Prostate gland (tissue), 2 donors: ENCODE measurements at places on chromosomes 6 and 20.
A peak's percentile ranks its signal among the peaks of the same experiment; 100 is the strongest.

DNA sequence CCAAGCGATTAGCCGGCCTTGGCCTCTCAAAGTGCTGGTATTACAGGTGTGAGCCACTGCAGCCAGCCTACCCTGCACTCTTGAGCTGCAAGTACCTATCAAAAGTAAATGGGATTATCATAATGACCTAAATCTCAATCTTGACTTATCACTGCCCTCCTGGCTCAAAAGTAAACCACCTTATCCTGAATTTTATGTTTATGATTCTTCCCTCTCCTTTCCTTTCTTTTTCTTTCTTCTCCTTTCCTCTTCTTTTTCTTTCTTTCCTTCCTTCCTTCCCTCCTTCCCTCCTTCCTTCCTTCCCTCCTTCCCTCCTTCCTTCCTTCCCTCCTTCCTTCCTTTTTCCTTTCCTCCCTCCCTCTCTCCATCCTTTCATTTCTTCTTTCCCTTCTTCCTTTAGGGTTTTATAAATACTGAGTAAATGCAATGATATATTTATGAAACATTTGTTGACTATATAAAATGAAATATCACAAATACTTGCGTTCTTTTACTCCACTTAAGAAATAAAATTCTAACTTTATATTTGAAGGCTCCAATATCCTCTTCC, 21.0 kb downstream of the SPATS1 start:
- no peak for DNase-seq

DNA sequence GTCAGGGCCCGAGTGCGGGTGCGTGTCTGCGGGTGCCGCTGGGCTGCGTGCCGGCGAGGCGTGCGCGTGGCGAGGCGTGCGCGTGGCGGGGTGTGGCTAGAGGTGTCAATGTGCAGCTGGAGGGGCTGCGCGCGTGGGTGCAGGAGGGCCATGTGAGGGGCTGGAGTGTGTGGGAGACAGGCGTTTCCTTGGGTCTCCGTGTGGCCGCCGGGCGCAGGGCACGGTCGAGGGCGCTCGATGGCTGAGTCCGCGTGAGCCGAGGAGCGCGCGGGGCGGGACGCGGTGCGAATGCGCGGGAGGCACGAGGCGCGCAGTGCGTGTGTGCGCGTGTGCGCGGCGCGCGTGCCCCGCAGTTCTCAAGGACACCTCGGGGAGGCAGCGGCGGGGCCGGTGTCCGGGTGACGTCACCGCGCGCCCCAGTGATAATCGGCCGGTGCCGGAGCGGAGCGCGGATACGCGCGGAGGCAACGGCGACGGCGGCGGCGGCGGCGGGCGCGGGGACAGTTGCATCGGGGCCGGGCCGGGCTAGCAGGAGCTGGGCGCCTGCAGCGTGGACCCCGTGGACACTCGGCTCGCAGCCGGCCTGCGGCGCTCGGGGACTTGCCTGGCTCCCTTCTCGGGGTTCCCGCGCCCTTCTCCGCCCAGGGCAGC, 38.7 kb downstream of the YTHDF1 start:
- no peak for DNase-seq

DNA sequence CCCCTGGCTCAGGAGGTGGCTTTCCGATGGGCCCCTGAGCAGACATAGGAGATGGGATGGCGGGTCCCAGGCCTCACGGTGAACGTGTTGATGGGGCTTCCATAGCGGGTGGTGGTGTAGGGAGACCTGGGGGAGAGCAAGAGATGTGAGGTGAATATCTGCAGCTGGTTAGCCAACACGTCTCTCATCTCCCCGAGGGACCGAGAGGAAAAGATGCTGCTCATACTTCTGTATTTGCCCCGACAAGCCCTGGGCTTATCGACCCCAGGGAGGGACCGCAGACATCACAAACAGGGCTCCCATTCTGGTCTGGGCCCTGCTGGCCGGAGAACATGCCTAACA, 38.7 kb downstream of the C6orf132 start:
- no peak for DNase-seq

DNA sequence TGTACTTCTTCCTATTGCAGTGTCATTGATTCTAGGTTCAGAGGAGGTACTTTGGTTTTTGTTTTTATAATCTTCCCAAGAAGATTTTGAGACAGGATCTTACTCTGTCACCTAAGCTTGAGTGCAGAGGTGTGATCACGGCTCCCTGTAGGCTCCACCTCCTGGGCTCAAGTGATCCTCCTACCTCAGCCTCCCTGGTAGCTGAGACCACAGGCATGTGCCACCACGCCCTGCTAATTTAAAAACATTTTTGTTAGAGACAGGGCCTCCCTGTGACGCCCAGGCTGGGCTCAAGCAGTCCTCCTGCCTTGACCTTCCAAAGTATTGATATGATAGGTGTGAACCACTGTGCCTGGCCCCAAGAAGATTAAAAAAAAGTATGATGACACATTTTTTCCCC, 3.4 kb upstream of the SLC17A5 start:
- DNase-seq, result no peak

GRCh38 chr6:137283940-137284810, 65.0 kb upstream of the IFNGR1 start:
- no peak for DNase-seq

- no peak for DNase-seq
These were observed 1.5 kb downstream of the FAM162B start for GRCh38 chr6:116763906-116764628.

GRCh38 chr6:133818320-133818719, 70.6 kb upstream of the TCF21 start:
- DNase-seq, result no peak

- peak; percentile 39 for DNase-seq
These were observed 12.8 kb upstream of the MDFI start for GRCh38 chr6:41625442-41625841.

DNA sequence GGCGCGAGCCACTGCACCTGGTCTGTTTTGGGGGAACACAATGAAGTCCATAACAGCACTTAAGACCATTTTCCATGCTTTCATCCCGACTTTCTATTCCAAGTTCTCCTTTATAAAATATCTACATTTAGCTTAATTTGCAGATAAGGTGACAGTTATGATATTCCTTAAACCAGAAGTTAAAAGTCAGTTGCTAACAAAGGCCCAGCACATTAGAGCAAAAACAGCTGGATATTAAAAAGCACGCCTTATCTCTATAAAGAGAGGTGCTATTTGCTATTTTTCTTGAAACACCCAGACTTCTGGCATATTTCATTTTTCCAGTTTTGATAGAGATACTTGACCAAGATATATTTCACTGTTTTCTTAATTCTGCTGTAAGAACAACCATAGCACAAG, 15.8 kb downstream of the OR2B2 start:
- no peak for DNase-seq

DNA sequence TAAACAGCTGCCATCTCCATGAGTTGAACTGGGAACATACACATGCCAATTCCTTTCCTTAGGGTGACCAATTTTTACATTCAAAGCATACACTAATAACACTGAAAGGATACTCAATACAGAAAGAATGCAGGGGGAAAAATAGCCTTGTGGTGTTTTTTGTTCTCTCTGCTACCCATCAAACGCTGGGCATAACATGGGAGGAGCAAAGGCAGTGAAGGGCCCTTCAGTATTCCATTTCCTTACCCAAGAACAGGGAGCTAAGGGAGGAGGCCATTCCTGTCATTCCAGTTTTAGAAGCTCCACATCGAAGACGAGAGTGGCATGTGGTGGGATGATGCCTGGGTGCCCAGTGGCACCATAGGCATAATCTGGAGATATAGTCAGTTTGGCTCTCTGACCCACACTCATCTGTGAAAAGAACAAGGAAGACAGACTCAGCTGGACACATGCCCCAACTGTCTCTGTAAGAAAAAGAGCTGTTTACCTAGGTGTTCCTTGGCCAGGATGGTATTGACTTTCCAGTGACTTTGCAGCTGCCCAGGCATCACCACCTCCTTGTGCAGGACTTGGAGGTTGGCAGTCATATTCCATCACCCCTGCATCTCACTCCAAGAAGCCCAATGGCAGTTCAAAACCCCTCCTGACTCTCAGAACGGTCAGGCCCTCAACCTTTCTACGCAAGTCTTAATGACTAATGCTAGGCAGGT, 20.9 kb downstream of the FKBP1A start:
- peak; percentile 70 for DNase-seq

DNA sequence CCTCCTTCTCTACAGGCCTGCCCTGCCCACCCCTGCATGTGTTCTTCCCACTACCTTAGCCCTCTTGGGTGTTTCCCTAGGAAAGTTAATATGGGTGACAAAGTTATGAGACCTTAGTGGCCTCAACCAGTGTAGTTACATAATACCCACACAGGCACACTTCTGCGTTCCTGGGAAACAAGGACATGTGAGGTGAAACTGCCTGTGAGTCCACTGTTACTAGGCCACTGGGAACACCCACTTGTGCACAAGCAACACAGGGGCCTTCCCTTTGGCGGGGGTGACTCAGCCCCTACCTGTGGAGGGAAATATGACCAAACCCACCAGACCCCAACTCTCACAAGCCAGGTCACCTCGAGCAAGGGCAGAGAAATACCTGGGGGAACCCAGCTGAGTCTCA, 12.8 kb downstream of the PI16 start:
- DNase-seq, result no peak

- no peak for DNase-seq
These were observed 40.9 kb downstream of the TRERF1 start for GRCh38 chr6:42410861-42411260.

GRCh38 chr6:11346516-11346915, 114.0 kb upstream of the NEDD9 start:
- no peak for DNase-seq

GRCh38 chr20:49338061-49338460, 60.2 kb upstream of the ZNFX1 start:
- no peak for DNase-seq

GRCh38 chr20:1173698-1174097, 11.1 kb downstream of the TMEM74B start:
- DNase-seq, result no peak

DNA sequence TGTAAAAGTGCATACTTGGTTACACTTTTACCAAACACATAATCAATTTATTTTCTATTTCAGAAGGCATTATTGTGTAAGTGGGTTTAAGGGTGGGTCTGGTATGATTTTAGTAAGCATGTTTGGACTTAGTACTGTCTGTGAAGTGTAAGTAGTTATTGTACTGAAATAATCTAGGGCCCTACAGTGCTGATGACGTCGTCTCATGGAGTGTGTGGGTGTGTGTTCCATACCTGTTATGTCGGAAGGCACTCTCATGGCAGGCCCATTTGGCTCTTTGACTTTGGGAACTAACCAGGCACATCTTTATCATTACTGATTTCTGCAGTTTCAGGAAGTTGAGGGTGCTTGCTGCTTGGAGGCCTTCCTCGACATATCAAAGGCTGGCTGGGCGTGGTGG, 155.1 kb downstream of the SASH1 start:
- no peak for DNase-seq

DNA sequence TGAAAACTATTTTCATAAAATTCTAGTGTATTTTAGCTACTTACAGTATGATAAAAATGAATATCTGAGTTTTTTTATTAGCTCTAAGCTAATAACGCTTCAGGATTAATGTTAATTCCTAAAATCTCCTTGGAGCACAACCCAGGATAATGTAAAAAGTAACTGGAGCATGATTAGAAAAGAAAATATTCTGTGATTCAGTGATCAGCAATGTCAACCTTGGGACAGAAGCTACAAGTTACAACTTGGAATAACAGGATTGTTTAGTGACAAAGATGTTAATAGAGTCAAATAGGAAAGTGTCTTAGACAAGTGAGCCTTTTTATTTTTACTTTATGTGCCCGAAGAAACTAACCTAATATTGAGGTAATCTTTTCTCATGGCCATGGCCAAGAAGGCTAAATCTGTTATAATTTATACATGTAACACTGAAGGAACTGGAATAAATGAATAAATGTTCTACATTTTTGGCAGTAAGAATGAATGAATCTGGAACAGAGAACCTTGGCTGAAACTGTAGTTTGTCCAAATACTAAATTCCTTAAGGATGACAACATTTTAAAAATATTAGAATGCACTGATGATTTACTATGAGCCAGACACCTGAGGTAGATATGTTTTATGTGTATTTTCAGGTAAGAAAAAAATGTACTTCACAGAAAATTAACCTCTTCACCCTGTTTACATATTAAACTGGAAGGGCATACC, 994.0 kb downstream of the GRIK2 start:
- DNase-seq, result no peak

DNA sequence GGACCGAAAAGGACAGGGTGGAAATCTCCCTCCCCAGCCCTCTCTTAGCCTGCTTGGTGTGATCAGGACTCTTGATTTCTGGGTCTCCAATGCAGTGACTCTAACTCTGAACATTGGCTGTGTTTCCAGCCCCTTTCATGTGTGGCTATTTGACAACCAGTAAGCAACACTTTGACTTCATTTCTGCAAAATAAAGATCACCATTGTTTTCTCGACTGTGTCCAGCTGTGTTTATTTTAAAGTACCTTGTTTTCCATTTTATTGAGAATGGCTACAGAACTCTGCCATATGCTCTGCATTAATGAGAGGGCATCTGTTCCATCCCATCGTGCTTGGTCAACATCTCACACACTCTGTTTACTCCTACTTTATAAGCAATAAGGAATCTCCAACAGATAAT, 60.9 kb upstream of the TAGAP start:
- no peak for DNase-seq

DNA sequence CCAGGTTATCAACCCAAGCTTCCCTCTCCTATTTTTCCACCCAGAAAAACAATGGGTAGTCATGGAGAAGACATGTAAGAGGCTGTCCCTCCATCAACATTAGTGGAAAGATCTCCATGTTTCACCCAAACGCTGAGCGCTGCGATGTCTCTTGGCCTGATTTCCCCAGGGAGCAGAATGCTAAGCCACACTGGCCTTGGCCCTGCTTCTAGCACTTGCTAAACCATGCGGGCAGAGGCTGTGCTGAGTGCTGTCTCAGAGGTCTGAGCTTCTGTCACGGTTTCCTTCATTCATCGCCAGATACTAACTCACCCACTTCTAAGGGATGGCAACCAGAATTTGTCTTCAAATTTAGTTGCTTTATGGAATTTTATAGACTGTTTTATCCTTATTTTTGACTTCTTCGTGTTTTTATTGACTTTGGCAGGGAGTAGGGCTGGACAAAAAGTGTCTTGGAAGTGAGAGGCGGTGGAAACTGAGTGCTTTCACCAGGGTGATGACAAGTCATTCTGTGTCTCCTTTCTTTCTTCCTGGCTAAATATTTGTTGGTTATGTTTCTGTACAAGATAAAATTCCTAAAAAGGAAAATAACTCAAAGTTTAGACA, 181.4 kb upstream of the UST start:
- DNase-seq, result no peak

DNA sequence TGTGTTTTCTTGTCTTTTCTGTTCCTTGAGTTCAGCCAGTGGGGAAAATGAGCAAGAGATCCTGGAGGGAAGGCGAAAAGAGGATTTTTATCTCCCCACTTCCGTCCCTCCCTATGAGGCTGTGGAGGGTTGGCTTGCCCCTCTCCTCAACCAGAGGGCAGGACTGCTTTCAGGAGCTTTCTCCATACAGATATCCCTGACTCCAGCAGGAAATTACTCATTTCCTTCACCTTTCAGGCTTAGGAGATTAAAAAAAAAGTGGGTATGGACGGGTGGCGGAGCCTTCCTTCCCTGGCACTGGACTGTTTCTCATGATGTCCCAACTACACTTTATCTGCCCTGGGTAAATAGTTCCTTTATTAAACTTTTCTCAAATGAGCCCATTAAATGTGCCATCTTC, 241.2 kb downstream of the FRK start:
- DNase-seq, result no peak
